Smooth muscle cell of bladder (primary cell): ENCODE measurements at places on chromosomes 13 and 19. TPM values are rescaled to one million over a fixed set of nuclear protein-coding genes. Genes with fewer than 3 reads are reported as not detected.

The KL gene
- under 0.01 and 0.18 TPM in 2 replicates for total RNA-seq

The THSD1 gene
- 5.0 and 5.3 TPM in 2 replicates for total RNA-seq

The NDUFS7 gene
- total RNA-seq: 51.8 and 58.7 TPM in 2 replicates

The PSG6 gene
- not detected in 2 replicates for total RNA-seq

The ZGLP1 gene
- total RNA-seq: 0.28 and 0.37 TPM in 2 replicates

The ZNF835 gene
- 0.18 and 0.28 TPM in 2 replicates for total RNA-seq

The APOC4 gene
- not detected in 2 replicates for total RNA-seq

The TNNT1 gene
- total RNA-seq: 1.6 and 2.7 TPM in 2 replicates

The SLITRK5 gene
- total RNA-seq: not detected in 2 replicates

The NCAN gene
- total RNA-seq: not detected in 2 replicates

The CGB2 gene
- not detected in 2 replicates for total RNA-seq

The HSPBP1 gene
- total RNA-seq: 18.1 and 19.1 TPM in 2 replicates

The SELENOV gene
- total RNA-seq: not detected in 2 replicates

The CYSLTR2 gene
- 1.3 TPM in 2 replicates for total RNA-seq

The APOC1 gene
- total RNA-seq: 1.8 and 3.6 TPM in 2 replicates

The KLF2 gene
- 1.00 and 1.9 TPM in 2 replicates for total RNA-seq

The TNFSF9 gene
- total RNA-seq: 0.28 and 0.37 TPM in 2 replicates

The PCDH17 gene
- under 0.01 and 0.09 TPM in 2 replicates for total RNA-seq

The SYDE1 gene
- total RNA-seq: 12.2 and 19.0 TPM in 2 replicates

The KANK2 gene
- total RNA-seq: 137 and 277 TPM in 2 replicates

The CYP2A6 gene
- total RNA-seq: not detected in 2 replicates

The EPS8L1 gene
- total RNA-seq: 0.09 and 0.85 TPM in 2 replicates

The CATSPERD gene
- total RNA-seq: not detected in 2 replicates

The IZUMO2 gene
- not detected in 2 replicates for total RNA-seq
